CD8-positive, alpha-beta memory T cell (primary cell): ENCODE measurements at places on chromosomes 4 and X.

GRCh38 chr4:109739547-109739946 is 9.7 kb upstream of the PLA2G12A start:
- DNase-seq = no peak

DNA sequence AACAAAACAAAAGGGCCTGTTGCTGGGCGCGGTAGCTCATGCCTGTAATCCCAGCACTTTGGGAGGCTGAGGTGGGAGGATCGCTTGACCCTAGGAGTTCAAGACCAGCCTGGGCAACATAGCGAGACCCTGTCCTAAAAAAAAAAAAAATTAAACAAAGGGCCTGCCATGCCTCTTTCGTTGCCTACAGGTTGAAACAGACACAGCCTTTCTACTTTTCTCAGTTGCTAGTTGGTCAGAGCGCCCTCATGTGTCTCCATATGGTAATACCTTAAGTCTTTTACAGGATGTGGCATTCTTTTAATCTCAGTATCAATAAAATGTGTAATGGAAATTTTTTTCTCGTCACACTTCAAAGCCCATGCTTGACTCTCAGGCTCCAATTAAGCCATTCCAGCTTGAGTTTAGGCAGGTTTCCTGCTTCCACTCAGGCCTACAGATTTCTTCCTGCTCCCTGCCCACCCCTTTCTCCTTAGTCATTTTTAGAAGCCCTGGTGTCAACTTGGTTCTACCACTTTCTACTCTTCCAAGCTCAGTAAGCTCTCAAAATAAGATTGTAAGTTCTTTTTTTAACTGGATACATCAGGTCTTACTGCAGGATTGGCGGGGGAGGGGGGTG is 4.6 kb upstream of the SOWAHD start:
- peak; percentile 37 for DNase-seq

- no peak for DNase-seq
These were observed 4.9 kb downstream of the UBA6 start for GRCh38 chr4:67696061-67696460.

DNA sequence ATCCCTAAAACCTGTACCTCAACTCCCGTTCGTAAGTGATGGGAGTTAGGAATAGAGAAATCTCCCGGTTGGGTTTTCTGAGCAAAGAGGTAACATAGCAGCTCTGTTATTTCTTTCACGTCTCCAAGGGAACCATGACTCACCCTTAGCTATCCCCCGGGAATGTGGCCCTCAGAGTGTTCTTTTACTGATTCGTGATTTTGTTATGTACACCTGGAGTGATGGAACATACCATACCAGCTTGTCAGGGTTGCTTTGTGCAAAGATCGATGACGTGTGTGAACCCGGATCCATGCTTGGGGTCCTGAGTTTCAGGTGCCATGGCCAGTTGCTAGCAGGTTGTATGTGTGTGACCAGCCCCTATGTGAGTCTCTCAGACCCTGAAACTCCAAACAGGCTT is 52.6 kb downstream of the HPRT1 start:
- DNase-seq = no peak

GRCh38 chr4:163164591-163164990 is 2.1 kb downstream of the NAF1 start:
- DNase-seq = no peak

DNA sequence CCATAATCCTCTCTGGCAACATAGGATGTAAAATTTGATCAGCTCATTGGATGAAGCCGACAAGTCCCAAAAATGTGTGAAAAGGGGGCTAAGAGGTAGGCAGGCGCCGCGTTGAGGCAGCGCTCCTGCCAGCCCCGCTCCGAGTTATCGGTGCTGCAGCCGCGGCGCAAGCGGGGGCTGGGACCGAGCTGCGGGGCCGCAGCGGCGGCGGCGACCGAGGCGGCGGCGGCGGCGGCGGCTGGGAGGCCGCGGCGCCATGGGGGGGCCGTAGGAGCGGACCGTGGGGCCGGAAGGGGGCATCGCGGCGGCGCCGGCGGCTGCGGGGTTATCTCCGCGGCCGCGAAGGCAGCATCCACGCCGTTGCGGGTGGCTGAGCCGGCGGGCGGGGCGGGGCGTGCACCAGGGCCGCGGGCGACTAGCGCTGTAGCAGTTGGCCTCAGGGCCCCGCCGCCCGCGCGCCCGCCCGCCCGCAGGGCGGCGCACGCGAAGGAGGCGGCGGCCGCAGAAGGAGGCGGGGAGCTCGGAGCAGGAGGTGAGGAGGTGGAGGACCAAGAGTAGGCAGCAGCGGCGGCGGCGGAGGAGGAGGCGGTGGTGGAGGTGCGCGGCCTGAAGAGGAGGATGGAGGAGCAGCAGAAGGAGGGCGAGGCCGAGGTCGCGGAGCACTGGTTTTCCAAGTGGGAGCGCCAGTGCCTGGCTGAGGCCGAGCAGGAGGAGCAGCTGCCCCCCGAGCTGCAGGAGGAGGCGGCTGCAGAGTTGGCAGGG is 126.0 kb upstream of the CXorf66 start:
- no peak for DNase-seq

- DNase-seq = no peak
These were observed 25.6 kb upstream of the IRF2 start for GRCh38 chr4:184499996-184500395.

DNA sequence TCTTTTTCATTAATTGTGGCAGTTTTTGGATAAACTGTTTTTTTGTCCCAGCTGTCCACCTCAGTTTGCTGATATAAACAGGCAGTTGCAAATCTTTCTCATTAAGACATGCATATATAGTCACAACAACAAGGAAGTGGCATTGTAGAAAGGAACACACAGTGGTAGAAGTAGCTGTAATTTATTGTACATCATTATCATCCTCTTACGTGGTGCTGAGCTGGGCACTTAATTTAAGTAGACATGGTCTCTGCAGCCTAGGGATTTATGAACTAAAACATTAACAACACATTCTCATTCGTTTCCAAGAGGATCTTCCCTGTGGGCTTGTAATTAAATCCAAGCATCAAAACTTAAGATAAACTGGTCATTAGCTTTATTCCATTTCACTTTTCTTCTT is 500.2 kb downstream of the INPP4B start:
- no peak for DNase-seq

- no peak for DNase-seq
These were observed 44.5 kb upstream of the SCML1 start for GRCh38 chrX:17692709-17693346.

GRCh38 chr4:62130637-62131036 is 930.5 kb downstream of the ADGRL3 start:
- no peak for DNase-seq

DNA sequence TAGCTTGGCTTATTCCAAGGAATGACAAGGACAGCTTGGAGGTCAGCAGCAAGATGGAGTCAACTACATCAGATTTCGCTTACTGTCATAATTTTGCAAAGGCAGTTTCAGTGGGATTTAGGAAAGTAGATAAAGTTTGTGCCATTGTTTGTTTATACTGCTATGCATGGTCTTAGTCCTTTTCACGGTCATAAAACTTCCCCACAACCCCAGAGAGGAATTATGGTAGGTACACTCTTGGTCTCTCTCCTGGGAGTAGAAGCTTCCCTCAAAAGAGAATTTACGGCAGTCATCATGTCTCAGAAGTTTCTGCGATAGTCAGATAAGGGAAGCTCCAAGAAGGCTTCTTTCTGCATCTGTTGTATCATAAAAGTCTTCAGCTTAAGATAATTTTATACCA is 27.9 kb upstream of the HERC6 start:
- DNase-seq = no peak

GRCh38 chr4:107863850-107864371 is 39.2 kb downstream of the SGMS2 start:
- no peak for DNase-seq

GRCh38 chr4:36053930-36054329 is 190.4 kb downstream of the ARAP2 start:
- no peak for DNase-seq

DNA sequence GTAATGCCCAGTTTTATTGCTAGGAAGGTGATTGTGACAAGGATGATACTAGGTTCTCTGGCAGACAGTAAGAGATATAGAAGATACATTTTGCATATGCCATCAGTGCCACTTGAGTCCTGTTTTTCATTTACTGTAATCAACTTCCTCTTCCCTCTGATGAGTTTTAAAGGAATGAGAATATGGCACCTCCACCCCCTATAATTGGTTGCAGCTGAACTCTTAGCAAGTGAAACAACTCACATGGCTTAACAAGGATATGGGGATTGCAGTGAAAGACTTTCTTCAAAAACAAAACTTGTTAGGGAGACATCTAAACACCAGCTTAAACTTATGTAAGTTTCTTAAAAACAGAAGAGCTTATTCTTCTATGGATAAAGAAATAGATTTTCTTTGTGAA is 90.0 kb downstream of the AREG start:
- no peak for DNase-seq

DNA sequence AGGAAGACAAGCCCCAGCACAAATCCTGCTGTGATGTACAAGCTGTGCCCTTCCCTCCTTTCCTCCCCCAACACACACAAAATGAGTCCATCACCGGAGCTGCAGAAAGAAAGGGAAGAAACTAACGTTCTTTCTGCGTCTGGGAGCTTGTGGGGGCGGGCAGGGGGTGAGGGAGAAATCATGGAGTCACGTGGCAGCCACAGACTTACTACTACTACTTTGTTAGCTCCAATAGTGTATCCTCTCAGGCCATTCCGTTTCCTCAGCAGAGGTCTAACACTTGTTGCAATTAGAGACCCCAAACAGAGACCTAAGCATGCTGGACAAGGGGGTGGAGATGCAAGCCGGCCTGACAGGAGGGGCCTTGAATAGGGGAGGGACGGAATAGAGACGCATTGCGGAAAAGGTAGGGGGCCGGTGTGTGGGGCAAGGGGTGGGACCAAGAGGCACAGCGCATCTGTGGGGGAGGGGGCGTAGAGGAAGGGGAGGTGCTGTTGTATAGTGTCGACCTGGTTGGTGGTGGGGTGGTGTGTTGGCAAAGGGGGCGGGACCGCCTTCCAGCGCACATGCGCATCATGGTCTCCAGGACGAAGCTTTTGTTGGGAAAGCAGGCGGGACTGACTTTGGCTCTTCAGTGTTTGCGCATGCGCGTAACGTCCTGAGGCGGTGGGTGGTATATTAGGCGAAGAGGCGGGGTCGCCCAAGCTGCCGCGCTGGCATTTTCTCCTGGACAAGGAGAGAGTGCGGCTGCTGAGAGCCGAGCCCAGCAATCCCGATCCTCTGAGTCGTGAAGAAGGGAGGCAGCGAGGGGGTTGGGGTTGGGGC is at the start of gene MAGED1:
MAGED1 (plus strand) TSS at position 703 of the 825 bp plus-strand sequence. CDS start 682 bp downstream, outside the sequence.
- DNase-seq = peak; percentile 79

- no peak for DNase-seq
These were observed 144.0 kb upstream of the PJA1 start for GRCh38 chrX:69309074-69309792.

GRCh38 chrX:47222751-47223350 is 4.4 kb downstream of the CDK16 start:
- no peak for DNase-seq

GRCh38 chr4:83201761-83202160 is 82.8 kb downstream of the COQ2 start:
- no peak for DNase-seq

DNA sequence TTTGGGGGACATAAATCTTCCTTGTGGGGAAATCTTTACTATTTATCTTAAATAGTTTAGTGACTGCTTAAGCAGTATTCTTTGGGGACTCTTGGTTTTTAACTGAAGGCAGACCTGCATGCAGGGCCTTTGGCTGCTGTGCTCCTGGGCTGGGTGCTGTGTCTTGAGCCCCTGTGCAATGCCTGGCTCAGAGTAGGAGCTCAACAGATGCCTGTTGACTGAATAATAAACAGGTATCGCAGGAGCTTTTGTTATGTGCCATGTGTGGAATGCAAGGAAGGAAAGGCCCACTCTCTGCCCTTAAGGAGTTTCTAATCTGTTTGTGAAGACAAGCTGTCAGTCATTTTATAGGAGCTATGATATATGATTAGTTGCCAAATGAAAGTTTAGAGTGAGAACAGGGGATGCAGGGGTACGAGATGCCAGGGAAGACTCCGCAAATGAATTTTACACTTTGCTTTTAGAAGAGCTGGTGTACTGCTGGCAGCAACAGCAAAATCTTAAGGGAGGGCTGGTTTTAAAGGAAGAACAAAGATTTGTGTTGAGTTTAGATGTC is 6.7 kb downstream of the GAB1 start:
- no peak for DNase-seq

DNA sequence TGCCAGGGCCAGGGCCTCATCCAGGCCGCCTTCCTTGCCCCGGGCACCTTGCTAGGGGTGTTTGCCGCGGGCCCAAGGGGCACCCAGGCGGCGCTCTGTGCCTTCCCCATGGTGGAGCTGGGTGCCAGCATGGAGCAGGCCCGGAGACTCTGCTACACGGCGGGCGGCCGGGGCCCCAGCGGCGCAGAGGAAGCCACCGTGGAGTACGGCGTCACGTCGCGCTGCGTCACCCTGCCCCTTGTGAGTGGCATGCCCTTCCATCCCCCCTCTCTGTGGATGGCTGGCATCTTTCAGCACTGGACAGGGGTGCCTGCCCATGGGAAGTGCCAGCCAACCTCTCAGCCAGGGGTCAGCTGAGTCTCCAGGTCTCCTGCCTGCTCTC is 3.6 kb downstream of the PLXNB3 start:
- DNase-seq = no peak

DNA sequence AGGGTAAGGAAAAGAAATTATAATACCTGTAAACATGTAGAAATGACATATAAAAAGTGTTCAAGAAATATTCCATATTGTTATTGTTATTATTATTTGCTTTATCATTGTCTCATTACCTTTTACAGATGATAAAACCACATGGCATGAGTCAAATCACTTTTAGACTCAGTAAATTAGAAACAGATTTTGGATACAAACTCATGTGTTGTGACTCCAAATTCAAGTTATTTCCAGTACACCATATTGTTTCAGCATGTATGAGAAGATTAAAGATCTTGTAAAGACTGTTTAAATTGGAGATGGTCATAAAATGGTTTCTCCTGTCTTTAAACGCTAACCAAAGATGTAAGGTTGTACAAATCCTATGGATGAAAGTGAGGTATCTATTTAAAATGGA is 18.1 kb downstream of the PPP1R2C start:
- no peak for DNase-seq

DNA sequence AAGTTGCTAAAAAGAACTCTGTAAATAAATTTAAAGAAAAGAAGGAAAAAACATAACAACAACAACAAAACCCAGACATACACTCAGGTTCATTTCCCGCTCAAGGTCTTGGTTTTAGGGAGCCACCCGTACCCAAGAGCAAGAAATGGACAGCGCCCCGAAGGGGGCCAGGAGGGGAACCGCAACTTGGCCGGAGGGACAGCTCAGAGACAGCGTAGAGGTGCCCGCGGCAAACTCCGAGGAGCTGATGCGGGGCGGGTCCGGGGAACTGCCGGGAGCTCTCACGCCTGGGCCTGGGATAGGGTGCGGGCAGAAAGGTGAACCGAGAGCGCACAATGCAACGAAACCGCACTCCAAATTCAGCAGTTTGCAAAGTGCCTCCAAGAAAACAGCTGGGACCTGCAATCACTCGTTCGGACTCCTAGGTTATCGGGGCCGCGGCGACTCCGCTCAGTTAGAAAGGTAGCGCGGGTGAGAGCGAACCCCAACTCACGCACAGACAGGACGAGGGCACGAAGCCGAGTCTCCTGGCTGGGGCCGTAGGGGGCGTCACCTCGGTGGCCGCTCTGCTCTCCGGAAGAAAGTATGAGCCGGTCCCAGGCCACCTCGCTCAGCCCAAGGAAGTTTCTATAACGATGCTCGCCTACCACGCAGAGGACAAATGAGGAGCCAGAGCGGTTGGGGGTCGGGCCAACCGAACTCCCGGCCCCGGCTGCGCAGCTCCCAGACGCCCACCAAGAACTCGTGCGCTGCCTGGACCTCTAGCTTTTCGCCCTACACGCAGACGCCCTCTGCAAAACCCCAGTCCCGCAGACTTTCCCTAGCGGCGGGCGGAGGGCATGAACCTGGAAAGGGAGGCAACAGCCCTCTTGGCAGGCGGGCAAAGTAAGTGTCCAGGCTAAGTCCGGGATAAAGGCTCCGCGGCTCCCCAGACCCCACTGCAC is 1.4 kb downstream of the NDNF start:
- DNase-seq = no peak

GRCh38 chr4:6386091-6386490 is 86.3 kb downstream of the PPP2R2C start:
- no peak for DNase-seq
